ENCODE measurements at places on chromosomes 12 and 14.

- DNase-seq: no peak
Measured at GRCh38 chr12:6928022-6928702, 403 bp downstream of the ATN1 start.

- DNase-seq: no peak
Measured at GRCh38 chr14:88521818-88522217, 33.0 kb downstream of the PTPN21 start.

DNA sequence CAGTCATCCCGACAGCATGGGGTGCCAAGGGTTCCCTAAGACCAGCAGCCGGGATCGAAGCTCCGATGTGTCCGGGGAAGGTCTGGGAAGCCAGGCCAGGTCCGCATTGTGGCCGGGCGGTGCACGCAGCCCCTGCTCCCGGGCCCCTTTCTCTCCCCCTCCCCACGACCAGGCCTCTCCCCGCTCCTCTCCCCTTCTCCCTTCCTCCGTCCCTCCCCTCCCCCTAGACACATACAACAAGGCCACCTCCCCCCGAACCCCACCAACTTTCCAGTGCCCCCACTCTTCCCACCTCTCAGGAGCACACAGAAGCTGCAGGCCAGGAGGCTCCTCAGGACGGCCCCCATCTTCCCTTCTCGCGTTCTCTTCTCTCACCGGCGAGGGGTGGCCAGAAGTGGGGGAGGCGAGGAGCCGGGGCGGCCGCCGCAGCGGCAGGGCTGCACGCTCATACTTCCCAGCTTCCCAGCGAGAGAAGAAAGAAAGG is 413 bp downstream of the LRP6 start:
- no peak for DNase-seq

- DNase-seq: no peak
Measured at GRCh38 chr12:8577879-8578278, 34.8 kb downstream of the AICDA start.

DNA sequence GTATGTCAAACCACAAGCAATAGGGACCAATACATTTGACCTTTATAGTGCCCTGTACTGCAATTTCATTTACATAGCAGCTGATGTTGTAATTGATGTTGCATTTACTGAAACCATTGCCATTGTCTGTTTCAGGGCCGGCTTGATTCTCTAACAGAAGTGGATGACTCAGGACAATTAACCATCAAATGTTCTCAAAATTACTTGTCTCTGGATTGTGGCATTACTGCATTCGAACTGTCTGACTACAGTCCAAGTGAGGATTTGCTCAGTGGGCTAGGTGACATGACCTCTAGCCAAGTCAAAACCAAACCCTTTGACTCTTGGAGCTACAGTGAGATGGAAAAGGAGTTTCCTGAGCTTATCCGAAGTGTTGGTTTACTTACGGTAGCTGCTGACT is 216.0 kb downstream of the AKAP6 start:
- DNase-seq: no peak

- no peak for DNase-seq
Measured at GRCh38 chr14:47040550-47040949, 389.0 kb upstream of the RPL10L start.

- no peak for DNase-seq
Measured at GRCh38 chr12:6265038-6265405, 45.5 kb upstream of the PLEKHG6 start.

GRCh38 chr12:101642115-101643067 is 47.6 kb downstream of the MYBPC1 start:
- DNase-seq: no peak

GRCh38 chr12:6553051-6553868 is 2.6 kb downstream of the IFFO1 start:
- DNase-seq: no peak

- DNase-seq: no peak
Measured at GRCh38 chr12:109946913-109947312, 46.8 kb downstream of the TCHP start.

- DNase-seq: no peak
Measured at GRCh38 chr12:47781479-47782371, 8.7 kb downstream of the SLC48A1 start.

All from activated gamma-delta T cell treated with Interleukin-2 at 50 U/mL for 16 hours (primary cell).